ENCODE measurements at places on chromosomes 2 and 18. TPM values are rescaled to one million over a fixed set of nuclear protein-coding genes. Genes with fewer than 3 reads are reported as not detected.

The UGT1A7 gene
- total RNA-seq: 19.5 TPM

DNA sequence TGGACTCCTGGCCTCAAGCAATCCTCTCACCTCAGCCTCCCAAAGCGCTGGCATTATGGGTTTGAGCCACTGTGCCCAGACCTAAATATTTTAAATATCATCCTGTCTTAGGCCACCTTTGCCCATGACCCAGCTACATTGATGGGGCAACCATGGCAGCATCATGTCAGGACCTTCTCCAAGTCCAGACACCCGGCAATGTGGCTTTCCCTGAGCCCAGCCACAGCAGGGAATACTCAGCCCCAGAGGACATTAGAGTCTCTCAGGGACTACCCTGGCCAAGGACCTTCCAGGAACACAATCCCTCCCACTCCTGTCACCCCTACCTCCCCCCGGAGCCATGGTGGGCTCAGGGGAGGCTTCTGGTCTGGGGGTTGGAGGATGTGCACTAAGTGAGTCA lies 72.8 kb downstream of the SMAD7 start:
- peak; percentile 13 for DNase-seq

DNA sequence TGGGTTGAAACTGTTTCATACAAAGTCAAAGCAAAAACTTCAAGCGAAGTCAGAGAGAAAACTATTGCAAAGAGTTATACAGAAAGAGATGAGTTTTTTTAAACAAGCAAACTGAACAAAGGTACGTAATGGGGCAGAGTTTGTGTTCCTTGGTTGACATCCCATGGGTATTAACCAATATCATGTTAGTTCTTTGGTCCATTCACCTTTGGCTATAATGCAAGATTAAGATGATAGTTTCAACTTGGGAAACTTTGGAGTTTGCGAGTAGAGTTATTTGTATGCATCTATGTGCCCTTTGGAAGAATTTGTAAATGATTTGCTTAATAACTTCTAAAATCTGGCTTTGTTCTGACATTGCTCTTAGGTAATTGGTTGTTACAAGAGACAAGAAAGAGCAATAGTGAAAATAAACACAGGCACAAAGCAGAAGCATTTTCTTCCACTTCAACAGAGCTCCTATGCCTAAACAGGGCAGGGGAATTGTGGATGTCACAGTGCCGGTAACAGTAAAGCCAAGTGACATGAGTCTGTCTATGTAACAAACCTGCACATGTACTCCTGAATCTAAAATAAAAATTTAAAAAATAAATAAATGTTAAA lies 936.1 kb downstream of the SUCLG1 start:
- DNase-seq: no peak

- DNase-seq: no peak
Observed at GRCh38 chr2:112724591-112725525, 4.0 kb downstream of the NT5DC4 start.

The G6PC2 gene
- not detected for total RNA-seq

DNA sequence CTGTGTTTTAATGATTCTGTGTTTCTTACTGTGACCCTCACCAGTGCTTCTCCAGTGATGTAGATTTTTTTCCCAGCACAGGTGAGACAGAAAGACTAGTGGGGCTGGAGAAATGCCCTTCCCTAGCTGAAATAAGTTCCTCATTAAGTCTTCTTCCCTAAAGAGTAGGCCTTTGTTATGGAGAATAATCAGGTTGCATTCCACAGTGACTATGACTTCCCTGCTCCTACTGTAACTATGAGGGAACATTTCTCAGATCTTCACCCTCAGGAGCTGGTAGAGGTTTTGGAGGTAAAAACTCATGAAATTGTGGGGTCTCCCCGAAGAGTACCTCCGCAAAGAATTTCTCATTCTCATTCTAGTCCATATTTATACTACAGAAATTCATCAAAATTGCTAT lies 286.2 kb downstream of the GRB14 start:
- no peak for DNase-seq

DNA sequence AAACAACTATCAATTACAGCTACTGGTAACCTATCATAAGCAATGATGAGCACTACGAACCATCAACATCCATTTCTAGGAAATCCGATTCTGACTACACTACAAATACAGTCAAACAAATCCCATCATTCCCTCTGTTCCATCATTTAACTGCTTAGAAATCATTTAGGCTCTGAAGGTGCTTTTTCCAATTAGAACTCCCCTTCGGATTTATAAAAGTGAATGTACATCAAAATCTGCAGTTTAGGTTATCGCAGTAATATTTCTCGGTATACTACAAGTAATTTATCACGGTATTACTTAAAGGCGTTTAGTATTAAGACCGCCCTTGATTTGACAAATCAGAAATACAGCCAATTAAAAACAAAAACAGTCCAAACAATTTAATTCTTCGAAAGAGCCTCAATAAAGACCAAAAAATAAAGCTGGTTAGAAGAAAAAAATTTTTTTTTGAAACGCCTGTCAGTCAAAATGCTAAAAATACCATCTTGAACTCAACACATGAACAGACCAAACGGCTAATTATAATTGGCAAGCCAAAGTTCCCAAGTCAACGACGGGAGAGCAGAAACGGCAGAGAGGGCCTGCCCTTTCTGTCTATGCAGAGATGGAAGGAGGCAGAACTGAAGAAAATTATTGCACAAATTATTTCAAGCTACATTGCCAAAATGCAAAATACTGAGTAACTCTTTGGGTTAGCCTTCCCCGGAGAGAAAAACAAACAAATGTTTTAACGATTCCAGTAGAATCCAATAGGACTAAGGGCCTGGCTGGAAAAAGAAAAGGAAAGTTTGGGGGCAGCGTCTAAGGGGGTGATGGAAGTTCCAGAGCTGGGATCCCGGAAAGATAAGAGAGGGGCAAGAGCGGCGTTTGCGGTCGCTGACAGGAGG lies 1.2 kb downstream of the VPS54 start:
- DNase-seq: no peak

DNA sequence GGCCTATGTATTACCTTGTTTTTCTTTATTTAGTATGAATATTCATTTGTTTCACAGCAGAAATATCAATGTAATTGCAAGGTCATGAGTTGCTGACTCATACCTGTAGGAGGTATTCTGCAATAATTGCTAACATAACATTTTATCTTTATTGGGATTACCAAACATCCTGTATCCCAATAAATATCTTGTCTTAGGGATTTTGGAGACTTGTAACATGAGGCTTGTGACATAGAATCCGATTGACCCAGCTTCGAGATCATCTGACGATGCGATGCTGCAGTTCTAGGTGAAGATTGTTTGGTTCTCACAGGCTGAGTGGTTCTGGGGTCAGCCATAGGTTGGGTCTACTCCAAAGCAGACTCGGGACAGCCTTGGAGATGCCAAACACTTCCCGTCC lies 133.4 kb upstream of the RND3 start:
- no peak for DNase-seq

- DNase-seq: no peak
Observed at GRCh38 chr2:146721486-146721885, 1123.3 kb upstream of the ACVR2A start.

DNA sequence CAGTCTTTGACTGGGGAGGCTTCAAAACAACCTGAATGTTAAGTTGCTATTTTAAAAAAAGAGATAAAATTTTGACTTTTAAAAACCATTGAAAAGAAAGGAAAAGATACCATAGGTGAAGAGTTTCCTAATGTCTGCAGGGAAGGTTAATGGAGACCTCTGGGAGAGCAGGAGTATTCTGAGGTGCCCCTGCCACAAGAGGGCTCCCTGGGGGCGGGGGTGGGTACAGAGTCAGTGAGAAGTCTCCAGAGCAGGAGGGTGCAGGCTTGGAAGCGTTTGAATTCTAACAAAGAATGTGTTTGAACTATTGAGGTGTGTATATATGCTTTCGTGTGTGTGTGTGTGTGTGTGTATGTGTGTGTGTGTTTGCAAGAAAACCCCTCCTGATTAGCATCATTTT lies 46.7 kb upstream of the ST6GAL2 start:
- no peak for DNase-seq

DNA sequence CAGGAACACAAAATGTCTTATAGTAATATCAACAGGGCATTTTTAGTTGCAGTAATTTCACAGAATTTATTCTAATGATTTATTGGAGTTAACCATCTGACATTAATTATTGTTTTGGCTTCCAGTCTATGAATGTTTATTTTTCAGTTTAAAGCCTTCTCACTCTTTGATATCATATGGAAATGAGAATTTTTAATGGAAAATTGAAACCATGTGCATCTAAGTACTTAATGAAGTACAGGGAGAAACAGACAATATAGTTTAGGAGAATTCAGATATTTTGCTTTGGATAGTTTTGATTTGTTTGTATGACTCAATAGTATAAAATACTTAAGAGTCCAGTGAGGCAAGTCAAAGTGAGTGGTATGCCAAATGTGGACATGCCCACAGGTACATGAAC lies 126.1 kb downstream of the OLA1 start:
- DNase-seq: no peak

DNA sequence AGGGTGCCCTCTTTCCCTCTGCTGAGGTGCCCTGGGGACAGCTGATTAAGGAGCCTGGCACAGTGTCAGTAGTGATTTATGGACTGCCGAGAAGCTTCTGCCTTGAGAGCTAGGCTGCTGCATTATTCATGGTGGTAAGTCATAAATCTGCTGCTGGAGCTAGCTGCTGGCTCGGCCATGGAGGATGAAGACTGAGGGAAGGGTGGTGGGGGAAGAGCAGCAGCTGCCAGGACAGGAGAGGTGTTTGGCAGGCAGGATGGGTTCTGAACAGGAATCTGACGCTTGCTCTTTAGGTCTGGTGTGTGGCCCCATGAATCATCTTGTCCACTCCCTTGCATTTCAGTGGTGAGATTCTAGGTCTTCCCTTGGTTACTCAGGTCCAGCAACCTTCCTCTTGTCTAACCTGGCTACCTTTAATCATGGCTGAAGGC lies 296.3 kb downstream of the DYSF start:
- DNase-seq: no peak

DNA sequence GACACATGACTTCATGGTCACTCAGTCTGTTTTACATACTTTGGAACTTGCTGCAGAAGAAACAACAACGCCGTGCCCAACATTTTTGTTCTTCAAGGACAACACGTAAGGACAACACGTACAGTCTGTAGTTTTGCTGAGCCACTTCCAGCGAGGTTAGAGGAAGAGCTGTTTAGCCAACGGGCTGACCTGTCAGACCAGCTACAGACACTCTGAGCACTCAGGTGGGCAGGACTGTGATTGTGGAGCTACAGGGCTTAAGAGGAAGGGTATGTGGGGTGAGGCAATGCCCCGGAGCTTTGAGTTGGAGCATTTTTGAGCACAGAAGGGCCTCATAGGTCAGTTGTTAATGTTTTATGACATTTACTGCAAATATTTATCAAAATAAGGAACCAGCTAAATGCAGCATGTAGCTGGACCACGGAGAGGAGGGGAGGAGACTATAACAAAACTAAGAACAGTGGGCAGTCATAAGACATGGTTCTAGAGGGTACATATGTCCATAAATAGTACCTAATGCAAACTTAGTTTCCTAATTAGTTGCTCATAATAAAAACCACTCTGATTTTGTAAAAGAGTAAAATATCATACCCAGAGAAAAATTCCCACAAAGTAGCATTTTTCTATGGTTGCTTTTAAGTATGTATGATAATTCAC lies 26.3 kb upstream of the NPC1 start:
- DNase-seq: no peak

The PLA2R1 gene
- 19.1 TPM for total RNA-seq

The ITGA4 gene
- 13.4 TPM for total RNA-seq

The ARHGAP15 gene
- total RNA-seq: 5.8 TPM

The SCN7A gene
- 7.5 TPM for total RNA-seq

GRCh38 chr2:11904029-11904428 lies 157.6 kb downstream of the LPIN1 start:
- no peak for DNase-seq

DNA sequence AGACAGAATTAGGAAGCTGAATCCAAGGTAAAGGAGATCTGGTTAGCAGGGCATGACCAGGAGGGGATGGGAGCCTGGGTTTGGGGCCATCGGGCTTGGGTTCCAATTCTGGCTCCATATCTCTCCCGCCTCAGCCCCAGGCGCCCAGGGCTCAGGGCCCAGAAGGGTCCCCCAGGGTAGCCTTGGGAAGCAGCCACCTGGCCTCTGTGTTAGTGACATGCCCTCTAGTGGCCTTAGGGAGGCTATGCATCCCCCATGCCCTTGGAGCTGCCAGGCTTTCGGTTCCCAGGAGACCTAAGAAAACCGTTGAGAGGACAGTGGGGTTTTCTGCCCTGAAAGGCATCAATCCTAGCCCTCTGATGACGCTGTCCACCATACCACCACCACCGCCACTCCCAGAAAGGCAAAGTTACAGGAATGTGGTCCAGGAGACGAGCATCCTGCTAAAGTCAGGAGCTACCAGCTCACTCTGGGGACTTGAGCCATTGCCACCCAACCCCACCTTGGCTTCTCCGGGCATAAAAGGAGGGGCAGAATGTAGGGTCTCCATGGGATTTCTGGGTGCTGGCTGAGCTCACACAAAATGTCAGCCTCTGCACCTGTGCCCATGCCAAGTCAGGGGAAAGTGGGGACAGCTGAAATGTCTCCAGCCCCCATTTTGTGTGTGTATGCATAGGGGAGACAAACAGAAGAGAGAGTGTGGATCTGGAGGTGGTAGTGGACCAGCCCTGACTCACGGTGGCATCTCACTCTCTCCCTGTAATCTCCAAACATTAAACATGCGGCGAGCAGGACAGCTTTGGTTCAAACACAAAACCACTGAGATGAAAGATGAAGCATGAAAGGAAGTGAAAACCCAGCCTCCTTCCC lies 56.5 kb downstream of the EMX1 start:
- DNase-seq: peak; percentile 45

The VIL1 gene
- 341 TPM for total RNA-seq

The STEAP3 gene
- total RNA-seq: 15.3 TPM

GRCh38 chr2:222799262-222799918 lies 61.4 kb upstream of the ACSL3 start:
- no peak for DNase-seq

DNA sequence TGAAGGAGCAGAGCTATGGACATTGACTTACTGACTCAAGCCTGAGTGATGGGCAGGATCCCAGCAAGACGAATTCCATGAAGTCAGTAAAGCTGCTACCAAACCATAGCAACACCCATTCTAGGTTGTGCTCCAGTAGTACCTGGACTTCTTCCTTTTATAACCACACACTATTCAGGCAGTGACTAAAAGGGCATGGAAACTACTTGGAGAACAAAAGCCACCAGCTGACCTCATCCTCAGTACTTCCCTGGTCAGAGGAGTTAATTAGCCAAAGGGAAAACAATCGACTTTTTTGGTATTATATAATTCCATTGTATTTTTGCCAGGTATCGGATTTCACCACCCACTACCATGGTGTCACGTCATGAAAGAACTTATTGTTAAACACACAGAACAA lies 237.1 kb downstream of the TTC32 start:
- DNase-seq: no peak

DNA sequence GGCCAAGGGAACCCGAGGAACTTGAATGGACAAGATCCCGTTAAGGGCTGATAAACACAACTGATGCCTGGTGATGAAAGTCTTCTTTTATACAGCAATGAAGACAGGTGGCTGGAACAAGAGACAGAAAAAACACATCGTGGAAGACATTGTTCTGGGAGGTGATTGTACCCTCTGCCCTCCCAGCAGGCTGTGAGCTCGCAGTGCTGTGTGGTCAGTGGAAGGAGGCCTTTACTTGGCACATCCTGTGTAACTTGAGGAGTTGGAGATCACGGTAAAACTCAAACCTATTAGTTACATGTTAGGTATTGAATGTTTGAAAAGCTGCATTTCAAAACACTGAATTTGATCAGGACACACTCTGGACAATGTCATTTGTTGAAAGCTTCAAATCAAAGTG lies 249.9 kb upstream of the EPAS1 start:
- DNase-seq: no peak

Data from mucosa of descending colon (tissue), 3 donors.